ENCODE measurements at places on chromosomes 2 and 18.

DNA sequence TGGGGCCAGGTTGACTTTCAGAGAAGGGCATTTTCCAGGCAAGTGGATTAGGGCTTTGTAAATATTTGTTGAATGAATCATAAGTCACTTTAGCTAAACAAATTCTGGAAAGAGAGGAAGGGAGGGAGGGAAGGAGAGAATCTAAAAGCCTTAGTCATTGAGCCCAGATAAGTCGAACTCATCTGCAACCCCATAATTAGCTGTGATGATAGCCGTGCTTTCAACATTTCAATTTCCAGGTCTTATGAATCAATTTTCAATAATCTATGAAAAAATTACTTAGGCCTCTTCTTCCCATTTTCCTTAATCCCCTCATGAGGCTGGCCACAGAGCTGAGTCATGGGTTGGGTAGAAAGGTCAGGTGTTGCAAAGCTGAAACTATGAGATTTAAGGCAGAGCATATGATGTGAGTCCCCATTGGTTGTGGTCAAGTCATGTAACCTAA is 111.9 kb upstream of the MAPRE2 start:
- DNase-seq = no peak

- no peak for DNase-seq
Measured at GRCh38 chr2:176508984-176509740, 239.9 kb downstream of the MTX2 start.

- DNase-seq = no peak
Measured at GRCh38 chr2:109507217-109507616, 106.5 kb downstream of the SEPTIN10 start.

DNA sequence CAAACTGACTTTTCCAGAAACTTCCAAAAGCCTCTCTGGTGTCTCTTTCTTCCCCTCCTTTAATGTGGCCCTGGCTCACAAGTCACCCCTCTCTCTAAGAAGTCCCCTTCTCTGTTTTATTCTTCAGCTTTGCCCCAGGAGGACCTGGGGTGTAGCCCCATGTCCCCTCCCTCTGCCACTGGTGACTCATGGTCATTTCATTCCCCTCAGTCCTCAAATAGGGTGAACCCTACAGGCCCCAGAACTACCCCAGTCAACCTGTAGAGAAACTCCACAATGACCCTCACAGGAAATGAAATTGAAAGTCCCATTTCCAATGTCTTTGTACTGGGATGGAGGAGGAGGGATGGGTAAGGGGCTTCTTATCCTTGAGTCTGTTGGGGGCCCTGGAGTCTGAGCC is 6.2 kb upstream of the SPEG start:
- DNase-seq = no peak

DNA sequence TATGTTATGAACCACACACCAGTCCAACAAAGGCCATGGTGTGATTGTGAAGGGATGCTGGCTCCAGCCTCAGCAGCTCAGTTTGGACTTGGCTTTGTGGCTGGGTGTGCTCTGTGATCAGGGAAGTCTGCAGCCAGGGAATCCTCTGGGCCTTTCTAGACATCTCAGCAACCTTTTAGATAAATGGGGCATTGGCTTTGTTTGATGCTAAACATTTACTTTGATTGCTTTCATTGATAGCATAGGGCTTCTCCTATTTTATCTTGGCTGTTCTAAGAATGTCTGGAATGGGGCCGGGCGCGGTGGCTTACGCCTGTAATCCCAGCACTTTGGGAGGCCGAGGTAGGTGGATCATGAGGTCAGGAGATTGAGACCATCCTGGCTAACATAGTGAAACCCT is 104.5 kb downstream of the VAPA start:
- DNase-seq = no peak

GRCh38 chr2:231911381-231911780 is 14.8 kb downstream of the NPPC start:
- no peak for DNase-seq

DNA sequence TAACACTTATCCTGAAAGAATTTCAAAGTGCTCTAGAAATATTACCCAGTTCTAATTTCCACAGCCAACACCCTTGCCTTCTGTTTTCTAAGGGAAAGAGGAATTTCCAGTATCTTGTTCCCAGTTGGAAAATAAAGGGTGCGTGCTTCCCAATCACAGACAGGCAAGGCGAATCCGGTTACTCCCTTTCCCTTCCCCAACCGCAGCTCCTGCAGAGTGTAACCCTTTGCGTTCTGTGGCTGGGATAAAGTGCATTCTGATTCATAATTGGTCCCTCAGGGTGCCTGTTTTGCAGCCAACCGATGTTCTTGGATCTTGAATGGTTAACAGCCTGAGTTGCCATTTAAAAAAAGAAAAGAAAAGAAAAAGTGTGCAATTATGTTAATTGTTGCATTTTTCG is 40.6 kb upstream of the PGAP1 start:
- DNase-seq = no peak

Data from stimulated activated CD8-positive, alpha-beta memory T cell treated with anti-CD3 and anti-CD28 coated beads, Interleukin-2, amount 100 ng/mL, for 1 hour (primary cell).